Spleen (tissue), 13 donors: ENCODE measurements at places on chromosomes 16 and 17. TPM values are rescaled to one million over a fixed set of nuclear protein-coding genes. Genes with fewer than 3 reads are reported as not detected.

DNA sequence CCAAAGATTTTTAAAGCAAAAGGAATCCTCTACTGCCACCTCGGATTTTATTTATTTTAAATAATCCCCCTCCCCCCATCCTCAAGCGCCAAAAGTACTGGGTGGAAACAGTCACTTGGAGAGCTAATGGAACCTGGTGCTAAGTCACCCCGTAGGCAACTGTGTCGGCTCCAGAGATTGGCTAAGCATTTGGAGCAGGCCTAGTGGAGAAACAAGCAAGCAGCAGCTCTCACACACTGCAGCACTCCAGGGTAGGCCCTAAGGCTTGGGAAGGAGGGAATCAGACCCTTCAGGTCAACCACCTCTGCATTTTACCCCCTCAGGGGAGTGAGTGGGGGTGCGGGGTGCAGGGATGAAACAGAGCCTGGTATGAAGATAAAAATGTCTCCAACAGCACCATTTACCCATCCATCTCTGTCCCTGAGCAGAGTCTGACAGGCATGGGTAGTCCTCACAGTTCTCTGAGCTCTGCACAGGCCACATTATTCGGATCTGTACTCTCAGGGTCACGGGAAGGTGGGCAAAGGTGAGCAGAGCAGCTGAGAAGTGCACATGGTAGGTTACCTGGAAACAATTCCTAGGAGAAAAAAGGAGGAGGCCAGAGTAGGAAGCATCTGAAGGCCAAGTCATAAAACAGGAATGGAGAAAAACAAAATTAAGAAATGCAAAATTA is 27.2 kb upstream of the STAC2 start:
- no peaks in the 10 kb centered on the region for H3K27me3 ChIP-seq
- no peak overlapping the region for H3K4me3 ChIP-seq
- no peaks in the 10 kb centered on the region for H3K4me1 ChIP-seq
- DNase-seq: peak; percentile 33
- peaks cover 35% of the 10 kb centered on the region for H3K36me3 ChIP-seq
- H3K27ac ChIP-seq: no peak overlapping the region

GRCh38 chr16:84789431-84789830 is 30.4 kb upstream of the CRISPLD2 start:
- H3K27ac ChIP-seq: no peak overlapping the region
- peak; percentile 6 for DNase-seq

The TBC1D3 gene
- not detected for total RNA-seq

GRCh38 chr17:79836510-79836971 is 2.7 kb downstream of the CBX4 start:
- H3K4me1 ChIP-seq: peaks cover 54% of the 10 kb centered on the region
- peaks cover 21% of the 10 kb centered on the region for H3K27me3 ChIP-seq
- no peak overlapping the region for H3K27ac ChIP-seq
- H3K4me3 ChIP-seq: peak overlapping the region; percentile 96
- H3K36me3 ChIP-seq: peaks cover 41% of the 10 kb centered on the region
- peak; percentile 85 for DNase-seq

DNA sequence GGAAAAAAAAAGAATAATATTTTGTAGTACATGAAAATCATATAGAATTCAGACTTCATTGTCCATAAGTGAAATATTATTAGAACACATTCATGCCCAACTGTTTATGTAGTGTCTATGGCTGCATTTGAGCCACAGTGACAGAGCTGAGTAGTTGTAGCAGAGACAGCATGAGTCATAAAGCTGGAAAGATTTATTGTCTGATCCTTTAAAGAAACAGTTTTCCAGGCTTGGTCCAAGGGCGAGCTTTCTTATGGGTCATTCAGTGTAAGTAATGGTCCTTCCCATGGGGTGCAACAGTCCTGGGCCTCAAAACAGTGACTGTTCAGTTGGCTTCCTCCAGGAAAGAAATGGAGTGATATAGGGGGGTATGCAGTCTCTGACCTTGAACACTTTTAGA is 260.2 kb downstream of the HS3ST4 start:
- no peak overlapping the region for H3K27ac ChIP-seq
- no peaks in the 10 kb centered on the region for H3K27me3 ChIP-seq
- H3K36me3 ChIP-seq: no peaks in the 10 kb centered on the region
- no peak for DNase-seq

The PRSS53 gene
- total RNA-seq: 2.3 TPM

- no peak overlapping the region for H3K4me3 ChIP-seq
- no peaks in the 10 kb centered on the region for H3K4me1 ChIP-seq
- H3K27ac ChIP-seq: no peak overlapping the region
- no peaks in the 10 kb centered on the region for H3K36me3 ChIP-seq
- H3K27me3 ChIP-seq: no peaks in the 10 kb centered on the region
- DNase-seq: no peak
Measured at GRCh38 chr16:52591934-52592592, 45.1 kb upstream of the TOX3 start.

GRCh38 chr16:74673876-74674275 is 7.2 kb upstream of the RFWD3 start:
- no peak for DNase-seq
- H3K27me3 ChIP-seq: no peaks in the 10 kb centered on the region
- H3K27ac ChIP-seq: no peak overlapping the region

The AHSP gene
- 94.3 TPM for total RNA-seq

The KRT39 gene
- not detected for total RNA-seq

- H3K4me3 ChIP-seq: no peak overlapping the region
- no peak overlapping the region for H3K27ac ChIP-seq
Measured at GRCh38 chr17:34275881-34276280, 5.9 kb downstream of the CCL7 start.

DNA sequence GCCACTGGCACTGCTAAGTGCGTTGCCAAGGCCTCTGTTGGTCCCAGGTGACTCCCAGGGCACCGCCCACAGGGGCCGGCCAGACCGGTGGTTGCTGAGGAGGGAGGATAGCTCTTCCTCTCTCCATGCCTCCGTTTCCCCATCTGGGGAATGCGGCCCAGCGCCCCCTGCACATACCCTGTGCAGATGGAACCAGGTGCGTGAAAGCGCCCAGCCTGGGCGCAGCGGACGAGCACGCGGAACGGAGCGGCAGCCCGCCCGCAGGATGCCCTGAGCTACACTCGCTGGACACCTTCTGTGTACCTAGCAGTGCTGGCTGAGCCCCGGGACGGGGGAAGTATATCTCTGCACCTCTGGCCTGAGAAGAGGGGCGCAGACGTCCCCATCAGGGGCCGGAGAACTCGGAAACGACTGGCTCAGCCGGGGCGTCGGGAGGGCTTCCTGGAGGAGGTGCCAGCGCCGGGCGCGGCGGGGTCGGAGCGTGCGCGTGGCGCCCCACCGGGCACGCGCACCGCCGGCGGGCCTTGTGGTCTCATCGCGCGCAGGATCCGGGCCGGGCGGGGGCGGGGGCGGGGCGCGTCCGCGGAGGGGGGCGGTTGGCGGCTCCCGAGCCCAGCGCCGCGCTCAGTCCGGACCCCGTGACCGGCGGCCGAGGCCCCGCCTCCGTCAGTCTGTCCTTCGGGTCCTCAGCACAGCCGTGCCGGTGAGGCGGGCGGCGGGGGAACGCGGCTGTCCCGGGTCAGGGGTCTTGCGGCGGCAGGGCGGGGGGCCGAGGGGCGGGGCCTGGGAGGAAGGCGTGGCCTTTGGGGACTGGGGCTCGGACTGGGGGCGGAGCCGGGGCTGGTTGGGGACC is at the start of the genes CCDC78 and HAGHL:
Gene CCDC78 (minus strand): TSS at position 6 of the 853 bp plus-strand sequence. CDS start 76 bp downstream, outside the sequence.
Gene HAGHL (plus strand): TSS at position 669 of the 853 bp plus-strand sequence. CDS start 404 bp downstream, outside the sequence.
- peak; percentile 93 for DNase-seq
- peaks cover 61% of the 10 kb centered on the region for H3K4me1 ChIP-seq
- H3K4me3 ChIP-seq: peak within 1 kb of the TSS; percentile 52
- H3K27me3 ChIP-seq: no peaks in the 10 kb centered on the region
- peaks cover 32% of the 10 kb centered on the region for H3K36me3 ChIP-seq

DNA sequence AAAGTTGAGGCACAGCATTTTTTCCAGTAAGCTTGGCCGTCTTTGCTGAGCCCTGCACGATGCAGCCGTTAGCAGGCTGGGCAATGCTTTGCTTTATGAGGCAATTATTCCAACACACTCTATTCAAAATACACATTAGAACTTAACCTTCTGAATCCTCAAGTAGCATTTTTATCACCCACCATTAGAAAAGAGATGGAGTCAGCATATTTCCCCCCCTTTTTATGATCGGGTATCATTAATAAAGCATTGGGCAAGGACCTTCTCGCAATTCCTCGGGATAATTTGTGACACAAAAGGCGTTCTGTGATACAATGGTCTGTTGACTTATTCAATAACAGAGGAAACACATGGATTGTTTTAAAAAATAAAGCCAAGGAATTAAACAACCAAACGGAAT is 374.5 kb upstream of the RBFOX1 start:
- no peaks in the 10 kb centered on the region for H3K36me3 ChIP-seq
- no peaks in the 10 kb centered on the region for H3K27me3 ChIP-seq
- H3K4me3 ChIP-seq: no peak overlapping the region
- no peak for DNase-seq

DNA sequence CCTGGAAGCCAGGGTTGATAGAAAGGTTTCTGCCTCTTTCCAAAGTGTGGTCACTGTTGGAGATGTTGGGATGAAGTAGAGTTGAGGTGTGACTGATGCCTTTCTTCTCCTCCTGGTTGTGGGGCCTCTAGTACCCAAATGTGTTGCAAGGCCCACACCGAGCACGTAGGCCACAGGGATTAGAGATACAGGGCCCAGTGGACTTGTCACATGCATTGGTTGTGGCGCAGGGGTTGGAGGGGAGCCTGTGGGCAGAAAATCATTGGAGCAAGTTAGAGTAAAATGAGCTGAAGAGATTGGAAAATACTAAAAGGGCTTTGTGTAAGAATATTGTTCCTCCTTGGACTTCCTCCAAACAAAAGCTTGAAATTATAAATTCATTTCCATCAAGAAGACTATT is 4.6 kb downstream of the KRT33A start:
- no peak overlapping the region for H3K27ac ChIP-seq
- H3K36me3 ChIP-seq: no peaks in the 10 kb centered on the region
- DNase-seq: no peak
- no peaks in the 10 kb centered on the region for H3K27me3 ChIP-seq
- no peaks in the 10 kb centered on the region for H3K4me1 ChIP-seq
- no peak overlapping the region for H3K4me3 ChIP-seq

DNA sequence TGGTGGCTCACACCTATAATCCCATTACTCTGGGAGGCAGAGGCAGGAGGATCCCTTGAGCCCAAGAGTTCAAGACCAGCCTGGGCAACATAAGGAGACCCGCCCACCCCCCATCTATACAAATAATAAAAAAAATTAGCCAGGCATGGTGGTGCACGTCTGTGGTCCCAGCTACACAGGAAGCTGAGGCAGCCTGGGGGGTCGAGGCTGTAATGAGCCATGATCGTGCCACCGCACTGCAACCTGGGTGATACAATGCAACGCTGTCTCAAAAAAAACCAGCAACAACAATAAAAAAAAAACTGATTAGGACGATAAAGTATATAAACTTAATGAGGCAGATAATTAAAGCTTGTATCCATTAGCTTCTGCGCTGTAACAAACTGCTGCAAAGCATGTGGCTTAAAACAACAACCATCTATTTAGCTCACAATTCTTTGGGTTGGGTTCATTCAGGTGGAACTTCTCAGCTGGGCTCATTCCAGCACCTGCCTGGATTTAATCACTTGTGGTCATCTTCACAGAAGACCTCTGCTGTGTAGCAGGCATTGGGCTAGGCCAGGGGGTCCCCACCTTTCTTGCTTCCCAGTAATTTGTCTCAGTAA is 45.8 kb downstream of the LCMT1 start:
- H3K36me3 ChIP-seq: peaks cover 92% of the 10 kb centered on the region
- H3K4me1 ChIP-seq: no peaks in the 10 kb centered on the region
- no peaks in the 10 kb centered on the region for H3K27me3 ChIP-seq
- no peak for DNase-seq
- no peak overlapping the region for H3K4me3 ChIP-seq

GRCh38 chr16:2438121-2438520 is 8.9 kb downstream of the CCNF start:
- no peak overlapping the region for H3K27ac ChIP-seq
- H3K36me3 ChIP-seq: peaks cover 80% of the 10 kb centered on the region
- DNase-seq: peak; percentile 67
- no peak overlapping the region for H3K4me3 ChIP-seq
- no peaks in the 10 kb centered on the region for H3K27me3 ChIP-seq

The C1QL1 gene
- not detected for total RNA-seq

DNA sequence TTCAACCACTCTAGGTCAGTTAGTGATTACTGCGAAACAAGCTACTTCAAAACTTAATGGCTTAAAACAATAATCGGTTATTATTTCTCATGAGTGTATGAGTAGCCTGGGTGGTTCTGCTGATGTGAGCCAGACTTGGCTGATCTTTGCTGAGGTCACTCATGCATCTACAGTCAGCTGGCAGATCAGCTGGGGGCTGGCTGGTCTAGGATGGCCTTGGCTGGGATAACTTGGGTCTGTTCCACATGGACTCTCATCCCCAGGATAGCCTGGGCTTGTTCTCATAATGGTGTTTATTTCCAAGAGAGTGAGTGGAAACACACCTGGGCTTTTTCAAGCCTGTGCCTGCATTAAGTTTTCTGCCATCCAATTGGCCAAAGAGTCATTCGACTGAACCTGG is 13.0 kb downstream of the CCDC182 start:
- H3K4me3 ChIP-seq: no peak overlapping the region
- no peak overlapping the region for H3K27ac ChIP-seq
- H3K36me3 ChIP-seq: no peaks in the 10 kb centered on the region

DNA sequence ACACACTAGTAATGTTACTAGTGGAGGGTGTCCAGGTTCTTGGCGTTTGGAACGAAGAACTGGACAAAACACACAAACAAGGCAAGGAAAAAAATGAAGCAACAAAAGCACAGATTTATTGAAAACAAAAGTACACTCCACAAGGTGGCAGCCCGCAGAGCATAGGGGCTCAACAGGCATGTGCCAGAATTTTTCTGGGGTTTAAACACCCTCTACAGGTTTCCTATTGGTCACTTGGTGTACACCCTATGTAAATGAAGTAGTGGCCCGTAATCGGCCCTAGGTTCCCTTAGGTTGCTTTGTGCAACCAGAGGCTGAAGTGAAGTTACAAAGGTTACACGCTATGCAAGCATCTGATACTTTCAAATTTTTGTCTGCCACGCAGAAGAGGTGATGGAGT is 8.1 kb downstream of the OR2C1 start:
- peaks cover 7% of the 10 kb centered on the region for H3K4me1 ChIP-seq
- no peak overlapping the region for H3K27ac ChIP-seq
- no peak overlapping the region for H3K4me3 ChIP-seq
- no peaks in the 10 kb centered on the region for H3K36me3 ChIP-seq

DNA sequence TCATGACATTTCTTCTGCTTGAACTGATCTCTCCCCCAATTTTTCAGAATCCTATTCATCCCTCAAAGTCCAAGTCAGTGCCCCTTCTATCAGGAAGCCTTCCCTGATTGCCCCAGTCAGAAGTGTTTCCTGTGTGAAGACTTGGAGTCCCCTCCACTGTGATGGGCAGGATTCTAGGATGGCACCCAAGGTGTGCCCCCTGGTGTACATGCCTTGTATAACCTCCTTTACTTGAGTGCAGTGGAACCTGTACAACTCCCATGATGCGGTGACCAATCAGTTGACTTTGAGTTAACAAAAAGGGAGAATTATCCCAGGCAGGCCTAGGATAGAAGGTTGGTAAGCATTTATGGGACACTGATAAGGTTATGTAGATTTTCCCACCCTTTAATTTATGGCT is 23.4 kb downstream of the MYH13 start:
- H3K4me1 ChIP-seq: no peaks in the 10 kb centered on the region
- H3K27me3 ChIP-seq: no peaks in the 10 kb centered on the region
- H3K4me3 ChIP-seq: no peak overlapping the region
- H3K27ac ChIP-seq: no peak overlapping the region
- DNase-seq: no peak
- H3K36me3 ChIP-seq: no peaks in the 10 kb centered on the region

GRCh38 chr17:50154604-50155003 is 4.1 kb upstream of the PPP1R9B start:
- H3K27ac ChIP-seq: peak overlapping the region; percentile 29
- no peak overlapping the region for H3K4me3 ChIP-seq
- H3K27me3 ChIP-seq: no peaks in the 10 kb centered on the region
- no peak for DNase-seq
- no peaks in the 10 kb centered on the region for H3K36me3 ChIP-seq
- peaks cover 36% of the 10 kb centered on the region for H3K4me1 ChIP-seq

The TBX6 gene
- total RNA-seq: 2.5 TPM

- no peaks in the 10 kb centered on the region for H3K27me3 ChIP-seq
- H3K4me3 ChIP-seq: no peak overlapping the region
Measured at GRCh38 chr16:16033208-16033717, 83.8 kb downstream of the ABCC1 start.
